Stimulated activated CD8-positive, alpha-beta memory T cell treated with anti-CD3 and anti-CD28 coated beads, Interleukin-7, amount 100 ng/mL, for 48 hours (primary cell): ENCODE measurements at places on chromosomes 11 and 22.

- DNase-seq: no peak
Measured at GRCh38 chr11:28649922-28650321, 541.7 kb downstream of the METTL15 start.

DNA sequence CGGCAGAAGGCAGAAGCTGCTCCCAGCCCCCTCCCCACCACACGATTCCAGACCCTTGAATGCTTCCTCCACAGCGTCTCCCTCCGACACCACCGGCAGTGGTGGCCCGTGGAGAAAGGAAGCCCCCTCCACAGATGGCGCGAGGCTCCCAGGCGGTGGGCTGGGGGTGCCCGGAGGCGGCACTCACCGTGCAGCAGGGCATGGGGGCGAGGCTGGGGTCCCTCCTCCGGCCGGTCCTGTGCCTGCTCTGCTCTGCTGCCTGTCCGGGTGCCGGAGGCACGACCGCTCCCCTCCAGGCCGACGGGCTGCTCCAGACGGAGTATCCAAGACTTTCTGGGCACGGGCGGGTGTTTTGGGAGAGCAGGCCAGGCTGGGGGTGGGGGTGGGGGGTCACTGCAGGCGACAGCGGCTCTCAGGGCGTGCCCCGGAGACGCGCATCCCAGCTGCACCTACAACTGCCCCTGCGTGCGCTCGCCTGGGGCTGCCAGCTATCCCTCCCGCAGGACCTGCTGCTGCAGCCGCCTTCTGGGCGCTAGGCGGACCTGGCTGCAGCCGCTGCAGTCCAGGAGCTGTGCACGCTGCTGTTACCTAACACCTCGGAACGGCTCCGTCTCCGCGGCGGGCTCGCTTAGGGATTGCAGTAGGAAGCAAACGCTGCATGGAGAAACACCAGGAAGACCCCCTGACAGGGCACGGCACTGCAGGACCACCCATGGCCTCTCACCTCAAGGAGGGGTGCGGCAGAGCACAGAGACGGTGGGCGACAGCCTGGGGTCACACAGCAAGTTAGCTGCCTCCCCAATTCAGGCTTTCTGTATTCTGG lies 15.2 kb downstream of the MRGPRG start:
- DNase-seq: no peak

GRCh38 chr22:50061824-50062355 lies 3.8 kb upstream of the TTLL8 start:
- DNase-seq: no peak

- no peak for DNase-seq
Measured at GRCh38 chr11:104146421-104146820, 17.5 kb downstream of the PDGFD start.

- no peak for DNase-seq
Measured at GRCh38 chr22:20128902-20129746, 2.5 kb upstream of the ZDHHC8 start.

DNA sequence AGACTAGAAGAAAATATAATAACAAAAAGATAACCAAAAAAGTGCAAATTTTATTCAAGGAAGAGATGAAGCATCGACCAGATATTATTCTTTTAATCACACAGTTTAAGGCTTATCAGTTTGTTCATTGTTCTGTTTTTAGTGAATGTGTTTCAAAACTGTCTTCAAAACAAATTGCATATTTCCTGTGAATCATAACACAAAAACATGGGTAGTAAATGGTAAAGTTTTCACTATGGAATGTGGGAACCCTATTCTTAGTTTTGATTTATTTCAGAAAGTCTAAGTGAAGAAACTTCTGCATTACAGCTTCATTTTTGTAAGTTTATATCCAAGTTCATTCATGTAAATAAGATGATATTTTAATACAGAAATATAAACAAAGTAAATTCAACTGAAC lies 207.6 kb upstream of the LUZP2 start:
- no peak for DNase-seq

- no peak for DNase-seq
Measured at GRCh38 chr11:133896028-133896427, 50.7 kb upstream of the SPATA19 start.

DNA sequence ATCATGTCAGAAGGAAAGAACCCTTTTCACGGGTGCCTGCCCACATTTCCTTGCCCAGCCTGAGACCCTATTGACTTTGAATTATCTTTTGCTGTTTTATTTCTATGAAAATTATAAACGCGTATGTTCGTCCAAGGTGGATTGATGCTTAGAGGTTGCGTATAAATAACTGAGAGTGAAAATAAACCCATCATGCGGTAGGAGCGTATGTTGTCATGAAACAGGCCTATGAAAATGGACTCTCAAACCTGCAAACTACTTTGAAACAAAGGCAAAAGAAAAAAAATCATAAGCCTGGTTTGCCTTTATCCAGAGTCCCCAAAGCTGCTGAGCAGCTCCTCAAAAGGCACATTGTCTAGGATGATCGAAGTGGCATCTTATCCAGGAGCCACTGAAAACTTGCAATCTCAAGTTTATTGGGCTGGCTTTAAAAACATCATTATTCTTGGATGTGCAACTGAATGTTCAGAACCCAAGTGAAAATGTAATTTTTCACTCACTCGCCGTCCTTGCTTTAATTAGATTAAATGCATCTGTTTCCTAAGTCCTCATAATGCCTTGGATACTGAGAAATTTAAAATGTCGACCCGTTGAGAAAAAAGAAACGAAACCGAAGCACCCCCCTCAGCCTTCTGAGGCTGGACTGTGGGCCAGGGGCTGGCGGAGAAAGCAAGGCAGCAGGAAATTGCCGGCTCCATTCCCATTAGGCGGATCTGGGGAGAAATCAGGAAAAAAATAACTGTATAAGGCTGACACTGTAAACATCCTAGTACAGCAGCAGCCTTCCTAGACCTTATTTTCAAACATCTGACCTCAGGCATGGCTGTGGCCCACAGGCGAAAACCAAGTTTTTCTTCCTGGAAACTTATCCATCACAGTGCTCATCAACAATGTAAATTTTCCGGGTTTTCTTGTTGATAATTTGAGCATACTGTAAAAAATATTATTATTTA lies 82.9 kb upstream of the PPARA start:
- DNase-seq: no peak

GRCh38 chr11:117518455-117518854 lies 190.8 kb downstream of the CEP164 start:
- no peak for DNase-seq

- no peak for DNase-seq
Measured at GRCh38 chr22:30336752-30337460, 10.2 kb upstream of the TBC1D10A start.

- no peak for DNase-seq
Measured at GRCh38 chr11:41235668-41236067, 223.8 kb downstream of the LRRC4C start.

GRCh38 chr11:67572747-67573419 lies 10.7 kb upstream of the GSTP1 start:
- no peak for DNase-seq
